Psoas muscle (tissue), 8 donors: ENCODE measurements at places on chromosomes 3 and 15. TPM values are rescaled to one million over a fixed set of nuclear protein-coding genes. Genes with fewer than 3 reads are reported as not detected.

The TMEM212 gene
- total RNA-seq: not detected

DNA sequence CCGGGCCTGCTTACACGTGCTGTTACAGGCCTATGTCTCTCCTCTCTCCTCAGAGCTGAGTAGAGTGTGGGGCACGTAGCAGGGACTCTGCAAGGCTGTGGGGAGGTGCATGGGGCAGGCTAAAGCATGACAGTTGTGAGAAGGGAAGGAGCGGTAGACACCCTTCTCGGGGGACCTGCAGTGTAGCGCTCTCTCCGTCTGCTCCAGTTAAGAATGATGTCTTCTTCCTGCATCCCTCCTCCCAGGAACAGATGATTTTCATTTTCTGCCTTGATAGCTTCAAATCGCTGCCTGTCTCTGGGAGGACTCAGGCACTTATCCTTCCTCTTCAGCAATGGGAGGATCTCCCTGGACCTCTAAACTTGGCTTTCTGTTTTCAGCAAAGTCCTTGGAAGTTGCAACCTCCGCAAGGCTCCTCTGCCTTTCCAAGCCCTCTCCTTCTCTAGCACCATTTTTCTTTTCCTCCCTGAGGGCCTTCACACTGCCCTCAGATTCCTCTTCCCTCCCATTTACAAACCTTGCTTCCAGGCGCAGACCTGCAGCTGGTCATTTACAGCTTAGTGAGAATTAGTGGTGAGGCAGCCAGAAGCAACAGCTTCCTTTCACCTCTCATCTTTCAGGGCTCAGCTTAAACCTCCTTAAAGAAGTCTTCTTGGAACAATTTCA lies 23.4 kb upstream of the TLE3 start:
- DNase-seq: no peak

GRCh38 chr3:191105418-191105817 lies 93.6 kb upstream of the OSTN start:
- no peak for DNase-seq

The GMNC gene
- 0.20 TPM for total RNA-seq

DNA sequence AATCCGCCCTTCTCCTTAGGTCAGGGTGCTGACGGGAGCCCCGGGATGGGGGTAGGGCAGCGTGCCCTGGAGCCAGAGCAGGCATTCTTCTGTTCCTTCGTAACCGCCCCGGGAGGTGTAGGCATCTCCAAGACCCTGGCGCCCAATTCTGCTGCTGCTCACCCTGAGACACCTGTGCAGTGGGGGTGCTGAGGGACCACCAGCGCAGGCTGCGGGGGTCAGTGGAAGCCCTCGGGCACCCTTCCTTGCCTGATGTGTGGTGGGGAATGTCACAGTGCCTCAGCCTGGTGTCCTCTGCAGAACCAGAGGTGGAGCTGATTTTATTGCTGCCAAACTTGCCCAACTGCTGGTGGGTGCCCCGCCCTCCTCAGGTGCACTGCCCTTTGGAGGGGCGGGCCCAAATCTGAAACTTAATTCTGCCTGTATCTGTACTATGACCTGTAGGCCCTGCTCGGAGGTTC lies 7.3 kb downstream of the CSK start:
- DNase-seq: no peak

DNA sequence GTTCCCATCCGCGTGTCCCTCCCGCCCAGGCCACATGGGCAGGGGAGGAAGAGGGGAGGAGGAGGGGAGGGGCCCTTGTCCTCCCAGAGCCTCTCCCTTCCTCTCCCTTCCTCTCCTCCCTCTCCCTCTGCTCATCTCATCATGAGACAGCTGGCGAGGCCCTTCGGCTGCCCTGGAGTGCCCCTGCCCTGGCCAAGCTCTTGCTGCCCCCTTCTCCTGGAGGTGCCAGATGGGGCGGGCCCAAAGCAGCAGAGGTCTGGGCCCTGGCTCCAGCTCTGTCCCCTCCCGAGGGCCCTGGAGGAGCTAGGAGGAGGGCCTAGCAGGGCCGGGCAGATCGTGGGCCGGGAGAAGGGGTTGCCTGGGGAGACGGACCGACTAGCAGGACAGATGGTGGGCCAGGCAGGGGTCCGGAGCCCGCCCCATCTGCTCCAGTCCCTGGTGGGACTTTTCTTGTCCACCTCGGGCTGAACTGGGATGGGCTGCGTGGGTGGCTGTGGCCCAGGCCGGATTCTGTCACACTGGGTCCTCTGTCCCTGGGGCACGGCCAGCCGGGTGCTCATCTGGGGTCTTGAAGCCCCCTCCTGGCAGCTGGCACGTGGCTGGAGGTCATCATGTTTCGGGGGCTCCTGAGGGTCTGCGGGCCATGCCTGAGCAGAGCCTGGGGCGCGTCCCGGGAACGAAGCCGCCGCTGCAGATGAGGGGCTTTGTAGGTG lies 183.4 kb downstream of the GOLGA6L6 start:
- peak; percentile 60 for DNase-seq

DNA sequence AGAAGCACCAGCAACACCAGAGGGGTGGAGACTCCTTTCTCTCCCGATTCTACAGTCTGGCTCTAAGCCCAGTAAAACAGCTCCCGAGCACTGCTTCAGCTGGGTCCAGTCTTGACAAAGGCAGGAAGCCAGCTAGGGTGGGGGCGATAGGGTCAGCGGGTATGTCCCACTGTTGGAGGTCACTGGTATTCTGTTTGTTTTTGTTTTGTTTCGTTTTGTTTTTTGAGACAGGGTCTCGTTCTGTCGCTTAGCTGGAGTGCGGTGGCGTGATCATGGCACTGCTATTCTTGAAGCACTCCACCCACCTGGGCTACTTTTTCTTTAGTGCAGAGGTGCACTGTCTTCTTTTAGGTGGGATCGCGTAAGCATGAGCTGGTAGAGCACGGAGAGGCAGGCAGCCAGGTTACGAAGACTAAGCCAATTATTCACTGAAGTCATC lies 16.3 kb downstream of the GCSAM start:
- no peak for DNase-seq

- peak; percentile 59 for DNase-seq
These were observed 191.6 kb downstream of the GAP43 start for GRCh38 chr3:115814778-115815380.

The SACM1L gene
- total RNA-seq: 15.3 TPM

GRCh38 chr3:35448121-35448520 lies 191.2 kb upstream of the ARPP21 start:
- DNase-seq: no peak

DNA sequence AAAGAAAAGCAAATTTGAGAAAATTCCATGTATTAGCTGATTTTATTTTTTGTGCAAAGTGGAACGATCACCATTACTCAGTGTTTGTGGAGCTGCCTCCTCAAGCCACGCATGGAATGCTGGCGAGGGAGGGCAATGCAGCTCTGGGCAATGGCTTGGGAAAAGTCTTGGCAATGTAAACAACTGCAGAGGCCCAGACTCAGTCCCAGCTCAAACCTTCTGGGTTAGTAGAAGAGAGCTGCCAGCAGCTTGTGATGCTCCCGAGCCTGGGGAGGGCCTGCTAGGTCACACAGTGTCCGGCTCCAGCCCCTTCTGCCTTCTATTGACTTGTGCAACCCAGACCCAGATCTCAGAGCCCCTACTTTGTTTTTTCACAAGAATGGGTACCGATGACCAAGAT lies 4.3 kb downstream of the EPHB1 start:
- peak; percentile 58 for DNase-seq

The RNF111 gene
- 26.2 TPM for total RNA-seq

The CELSR3 gene
- 0.19 TPM for total RNA-seq

GRCh38 chr3:158935846-158936245 lies 134.0 kb downstream of the MFSD1 start:
- DNase-seq: no peak

The LAMB2 gene
- 146 TPM for total RNA-seq

- DNase-seq: no peak
These were observed 41.5 kb downstream of the TNK2 start for GRCh38 chr3:195866686-195867511.

The LZTFL1 gene
- total RNA-seq: 5.3 TPM

GRCh38 chr3:101133652-101134051 lies 140.4 kb upstream of the ABI3BP start:
- no peak for DNase-seq

- no peak for DNase-seq
These were observed 123.1 kb downstream of the APBA2 start for GRCh38 chr15:29008846-29009245.

GRCh38 chr3:120773932-120774331 lies 31.4 kb downstream of the GTF2E1 start:
- DNase-seq: no peak

DNA sequence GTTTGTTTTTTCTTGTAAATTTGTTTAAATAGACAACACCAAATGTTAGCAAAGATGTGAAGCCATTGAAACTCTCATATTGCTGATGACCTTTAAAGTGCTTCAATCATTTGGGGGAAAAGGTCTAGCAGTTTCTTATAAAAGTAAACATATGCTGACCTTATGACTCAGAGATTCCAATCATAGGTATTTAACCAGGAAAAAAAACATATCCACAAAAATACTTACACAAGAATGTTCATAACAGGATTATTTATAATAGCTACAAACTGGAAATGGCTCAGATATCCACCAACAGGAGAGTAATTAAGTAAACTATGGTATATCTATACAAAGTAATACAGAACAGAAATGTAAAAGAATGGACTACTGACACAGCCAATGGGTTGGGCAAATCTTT lies 27.1 kb upstream of the RORA start:
- DNase-seq: no peak

DNA sequence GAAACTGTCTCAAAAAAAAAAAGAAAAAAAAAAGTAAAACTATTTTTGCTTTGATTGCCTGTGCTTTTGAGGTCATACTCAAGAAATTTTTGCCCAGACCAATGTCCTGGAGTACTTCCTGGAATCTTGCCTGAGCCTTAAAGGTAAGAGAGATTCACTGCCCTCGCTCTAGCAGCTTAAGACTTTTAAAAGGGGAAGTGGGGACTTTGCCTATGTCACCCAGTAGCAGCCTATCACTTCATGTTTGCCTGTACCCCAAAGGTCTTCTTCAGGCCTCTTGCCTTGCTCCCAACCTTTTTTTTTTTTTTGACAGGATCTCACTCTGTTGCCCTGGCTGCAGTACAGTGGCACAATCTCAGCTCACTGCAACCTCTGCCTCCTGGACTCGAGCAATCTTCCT lies 18.9 kb upstream of the GOLGB1 start:
- no peak for DNase-seq

GRCh38 chr3:8625991-8626390 lies 18.6 kb downstream of the SSUH2 start:
- no peak for DNase-seq

- no peak for DNase-seq
These were observed 77.4 kb upstream of the PCSK6 start for GRCh38 chr15:101566748-101567488.

The CLDN16 gene
- not detected for total RNA-seq

DNA sequence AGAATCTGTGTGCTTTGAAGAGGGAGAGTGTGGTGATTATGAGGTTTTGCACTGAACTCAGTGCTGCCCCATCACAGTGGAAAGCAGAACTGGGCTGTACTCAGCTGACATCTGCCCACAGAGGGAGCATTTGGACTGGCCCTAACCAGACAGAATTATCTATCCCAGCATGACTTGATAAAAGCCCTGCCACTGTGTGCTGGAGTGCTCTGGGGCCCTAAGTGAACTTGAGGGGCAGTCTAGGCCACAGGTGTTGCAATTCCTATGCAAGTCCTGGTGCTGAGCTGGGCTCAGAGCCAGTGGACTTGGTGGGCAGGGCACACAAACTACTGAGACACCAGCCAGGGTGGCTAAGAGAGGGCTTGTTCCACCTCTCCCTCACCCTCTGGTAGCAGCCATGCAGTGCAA lies 269.2 kb upstream of the CTNNB1 start:
- no peak for DNase-seq

GRCh38 chr3:59813148-59813538 lies 763.3 kb upstream of the CFAP20DC start:
- no peak for DNase-seq

DNA sequence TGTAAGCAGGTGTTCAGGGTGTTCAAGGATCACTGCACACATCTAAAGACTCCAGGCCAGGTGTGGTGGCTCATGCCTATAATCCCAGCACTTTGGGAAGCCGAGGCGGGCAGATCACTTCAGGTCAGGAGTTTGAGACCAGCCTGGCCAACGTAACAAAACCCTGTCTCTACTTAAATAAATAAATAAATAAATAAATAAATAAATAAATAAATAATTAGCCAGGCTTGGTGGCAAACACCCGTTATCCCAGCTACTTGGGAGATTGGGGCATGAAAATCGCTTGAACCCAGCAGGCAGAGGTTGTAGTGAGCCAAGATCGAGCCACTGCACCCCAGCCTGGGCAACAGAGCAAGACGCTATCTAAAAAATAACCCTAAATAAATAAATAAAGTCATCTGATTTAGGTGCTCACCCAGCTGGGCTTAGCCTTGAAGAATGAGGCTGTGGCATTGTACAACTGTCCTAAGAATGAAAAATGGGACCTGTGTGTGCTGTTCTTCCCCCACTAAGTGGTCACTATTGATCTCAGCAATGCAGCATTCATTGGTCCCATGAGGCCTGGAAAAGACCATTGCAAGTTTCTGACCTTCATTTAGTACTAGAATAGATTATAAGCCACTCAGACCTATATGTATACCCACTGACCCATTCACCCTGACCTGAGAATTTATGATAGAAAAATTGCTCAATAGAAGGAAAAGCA lies 82.8 kb upstream of the ABHD17C start:
- DNase-seq: no peak

- DNase-seq: no peak
These were observed 22.2 kb upstream of the FGD5 start for GRCh38 chr3:14796403-14797077.
